ENCODE measurements at places on chromosomes 16 and 17. TPM values are rescaled to one million over a fixed set of nuclear protein-coding genes. Genes with fewer than 3 reads are reported as not detected.

- DNase-seq = no peak
These were observed 1.2 kb upstream of the WIPI1 start for GRCh38 chr17:68458260-68459036.

GRCh38 chr16:29809850-29810698 is 1.9 kb upstream of the PRRT2 start:
- no peak for DNase-seq

GRCh38 chr16:89300311-89300975 is 82.9 kb downstream of the ZNF778 start:
- DNase-seq = no peak

- no peak for DNase-seq
These were observed 3.2 kb downstream of the NDE1 start for GRCh38 chr16:15653227-15653626.

DNA sequence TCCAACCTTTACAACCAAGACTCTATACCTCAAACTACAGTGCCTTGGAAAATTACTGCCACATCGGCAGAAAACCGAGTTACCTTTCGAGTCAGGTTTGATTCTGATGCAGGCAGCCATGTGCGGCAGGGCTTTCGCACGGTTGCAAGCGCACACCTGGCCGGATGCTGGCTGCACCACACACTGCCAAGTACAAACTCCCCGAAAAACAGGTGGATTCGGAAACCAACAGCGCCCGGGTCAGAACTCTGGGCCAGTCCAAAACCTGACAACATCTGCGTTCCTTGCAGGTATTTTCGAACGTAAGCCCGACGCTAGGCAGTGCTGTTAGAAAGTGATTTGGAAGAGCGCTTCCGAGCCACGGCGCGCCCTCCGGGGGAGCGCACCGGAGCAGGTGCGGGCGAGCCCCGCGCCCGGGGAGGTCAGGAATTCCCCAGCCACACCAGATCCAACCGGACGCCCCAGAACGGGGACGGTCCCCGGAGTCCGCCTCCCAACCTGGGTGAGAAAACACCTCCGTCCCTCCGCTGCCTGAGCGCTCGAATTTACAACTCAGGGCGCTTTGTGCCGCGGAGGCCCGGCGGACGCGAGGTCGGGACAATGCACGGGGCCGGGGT is 1.2 kb downstream of the USP7 start:
- DNase-seq = no peak

DNA sequence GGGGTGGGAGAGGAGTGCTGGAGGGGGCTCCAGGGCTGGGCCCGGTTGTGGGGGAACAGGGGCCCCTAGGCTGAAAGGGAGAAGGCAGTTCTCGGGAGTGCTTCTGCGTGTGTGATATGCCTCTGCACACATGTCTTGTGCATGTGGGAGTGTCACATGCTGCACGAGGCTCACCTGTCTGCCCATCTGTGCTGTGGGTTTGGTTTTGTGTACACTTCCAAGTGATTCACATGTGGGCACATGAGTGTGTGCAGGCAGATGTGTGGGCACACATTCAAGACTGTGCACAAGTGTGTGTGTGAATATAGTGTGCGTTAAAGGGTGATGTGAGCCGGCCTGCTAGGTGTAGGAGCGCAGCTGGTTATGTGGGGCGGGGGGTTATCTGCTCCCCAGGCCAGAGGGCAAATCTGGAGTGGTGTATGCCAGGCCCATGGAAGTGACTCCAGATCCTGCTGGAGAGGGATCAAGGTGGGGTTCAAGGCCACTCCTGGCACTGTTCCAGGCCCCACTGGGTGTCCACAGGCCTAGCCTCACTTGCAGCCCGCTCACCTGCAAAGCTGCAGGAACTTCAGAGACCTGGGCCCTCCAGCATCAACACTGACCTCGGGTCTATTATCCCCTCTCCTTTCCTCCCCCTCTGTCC is 3.8 kb upstream of the BAHCC1 start:
- no peak for DNase-seq

DNA sequence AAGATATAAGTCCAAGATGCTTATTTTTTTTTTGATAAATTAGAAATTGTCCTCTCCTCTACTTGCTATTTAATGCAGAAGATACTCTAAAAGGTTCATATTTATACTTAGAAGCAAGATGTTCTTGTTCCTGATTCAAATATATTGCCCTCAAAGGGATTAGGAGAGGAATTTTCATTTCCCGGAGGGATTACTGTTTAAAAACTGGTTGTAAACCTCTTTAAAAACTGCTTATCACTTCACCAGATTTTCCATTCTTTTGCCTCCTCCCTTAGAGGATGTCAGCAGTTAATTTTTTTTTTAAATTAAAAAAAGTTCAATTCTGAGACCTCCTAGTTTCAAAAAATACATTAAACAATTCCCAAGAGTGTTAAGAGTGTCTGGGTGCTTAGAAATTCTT is 2.8 kb downstream of the TENT4B start:
- DNase-seq = no peak

- no peak for DNase-seq
These were observed 454.3 kb downstream of the HAPSTR1 start for GRCh38 chr16:9545522-9546437.

GRCh38 chr16:373020-373598 is 2.8 kb upstream of the MRPL28 start:
- no peak for DNase-seq

DNA sequence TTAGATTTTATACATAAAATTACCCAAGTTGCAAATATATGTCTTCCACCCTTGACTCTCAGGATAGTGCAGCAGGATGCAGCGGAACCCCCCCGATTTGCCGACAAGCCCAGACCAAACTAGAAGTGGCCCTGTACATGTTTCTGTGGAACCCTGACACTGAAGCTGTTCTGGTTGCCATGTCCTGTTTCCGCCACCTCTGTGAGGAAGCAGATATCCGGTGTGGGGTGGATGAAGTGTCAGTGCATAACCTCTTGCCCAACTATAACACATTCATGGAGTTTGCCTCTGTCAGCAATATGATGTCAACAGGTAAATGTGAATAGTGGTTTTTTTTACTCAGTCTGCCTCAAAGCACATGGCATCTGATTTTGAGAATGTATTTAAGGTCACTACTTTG is 70.7 kb downstream of the OMG start:
- DNase-seq = no peak

GRCh38 chr16:80197741-80198201 is 343.0 kb upstream of the DYNLRB2 start:
- no peak for DNase-seq

DNA sequence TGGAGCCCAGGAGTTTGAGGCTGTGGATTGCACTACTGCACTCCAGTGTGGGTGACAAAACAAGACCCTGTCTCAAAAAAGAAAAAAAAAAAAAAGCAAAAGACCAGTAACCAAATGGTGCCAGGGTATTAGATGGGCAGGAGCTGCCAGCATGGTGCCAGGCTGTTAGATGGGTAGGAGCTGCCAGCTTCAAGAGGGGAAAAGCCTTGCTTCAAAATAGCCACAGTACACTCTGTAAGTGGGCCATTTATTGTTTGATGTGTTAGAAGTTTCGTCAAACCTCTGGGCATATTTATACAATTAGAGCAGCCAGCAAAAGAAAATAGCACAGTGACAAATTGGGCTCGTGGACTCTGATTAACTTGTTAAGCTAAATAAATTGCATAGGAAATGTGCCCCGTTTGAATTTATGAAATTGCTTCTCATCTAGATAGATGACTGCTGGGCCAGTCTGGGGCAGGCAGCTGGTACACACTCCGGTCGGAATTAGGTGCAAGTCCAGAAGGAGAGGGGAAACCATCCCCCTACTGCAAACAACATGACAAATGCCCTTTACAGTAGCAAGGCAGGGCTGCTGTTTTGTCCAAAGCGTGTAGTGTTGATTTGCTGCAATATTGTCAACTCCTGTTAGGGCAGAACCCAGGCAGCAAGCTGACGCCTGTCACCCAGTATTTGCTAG is 126.3 kb upstream of the IRX3 start:
- DNase-seq = no peak

DNA sequence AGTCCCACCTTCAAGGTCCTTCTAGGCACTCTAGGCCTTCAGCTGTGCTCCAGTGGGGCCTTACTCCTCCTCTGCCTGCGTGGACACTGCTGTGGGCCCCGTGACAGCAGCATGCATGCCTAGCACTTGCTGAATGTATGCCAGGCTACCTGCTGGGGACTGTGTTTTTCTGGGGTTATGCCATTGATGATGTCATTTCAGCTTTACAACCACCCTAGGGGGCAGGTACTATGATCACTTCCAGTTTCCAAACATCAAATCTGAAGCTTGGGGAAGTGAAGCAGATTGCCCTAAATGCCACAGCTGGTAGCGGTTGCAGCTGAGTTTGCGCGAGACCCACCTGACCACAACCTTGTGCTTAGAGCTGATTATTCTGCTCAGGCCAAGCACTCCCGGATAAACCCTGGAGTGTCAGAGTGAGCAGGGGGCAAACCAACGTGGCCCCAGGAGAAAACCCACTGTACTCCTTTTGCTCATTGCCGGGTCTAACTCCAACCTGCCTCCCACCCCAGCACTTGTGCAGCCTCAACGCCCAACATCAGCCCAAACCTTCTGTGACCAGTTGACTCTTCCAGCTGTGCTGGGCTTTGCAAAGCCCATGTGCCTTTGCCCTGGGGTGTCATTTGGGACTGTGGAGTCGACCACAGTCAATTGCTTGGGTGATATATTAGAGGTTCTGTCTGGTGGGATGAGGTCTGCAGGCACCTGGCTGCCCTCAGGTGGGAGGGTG is 168.4 kb downstream of the ENGASE start:
- DNase-seq = no peak

- DNase-seq = peak; percentile 42
These were observed 24.9 kb upstream of the RFFL start for GRCh38 chr17:35088356-35088880.

GRCh38 chr16:57371494-57372371 is 557 bp upstream of the CX3CL1 start:
- DNase-seq = no peak

DNA sequence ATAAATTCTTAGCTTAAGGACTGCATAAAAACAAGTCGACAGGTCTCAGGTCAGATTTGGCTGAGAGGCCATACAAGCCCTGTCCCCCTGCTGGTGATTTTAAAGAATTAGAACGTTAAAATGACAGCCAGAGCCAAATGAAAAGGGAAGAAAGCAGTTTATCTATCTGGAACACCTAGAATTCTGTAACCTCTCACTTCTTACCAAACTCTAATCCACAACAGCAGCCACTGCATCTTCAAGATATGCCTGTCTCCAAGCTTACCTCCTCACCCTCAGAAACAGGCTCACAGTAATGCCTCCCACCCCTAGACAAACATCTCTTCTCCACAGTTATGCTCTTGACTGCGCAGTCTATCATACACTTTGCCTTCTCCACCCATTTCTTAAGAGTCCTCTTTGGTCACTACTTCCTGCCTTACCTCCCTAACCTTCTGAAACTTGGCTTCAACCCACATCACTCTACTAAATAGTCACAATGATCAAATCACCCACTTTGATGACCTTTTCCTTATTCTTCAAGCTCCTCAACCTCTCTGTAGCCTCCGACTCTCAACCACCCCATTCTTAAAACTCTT is 14.2 kb downstream of the ANKFY1 start:
- no peak for DNase-seq

- no peak for DNase-seq
These were observed 66.3 kb downstream of the CHD9 start for GRCh38 chr16:53121043-53121620.

DNA sequence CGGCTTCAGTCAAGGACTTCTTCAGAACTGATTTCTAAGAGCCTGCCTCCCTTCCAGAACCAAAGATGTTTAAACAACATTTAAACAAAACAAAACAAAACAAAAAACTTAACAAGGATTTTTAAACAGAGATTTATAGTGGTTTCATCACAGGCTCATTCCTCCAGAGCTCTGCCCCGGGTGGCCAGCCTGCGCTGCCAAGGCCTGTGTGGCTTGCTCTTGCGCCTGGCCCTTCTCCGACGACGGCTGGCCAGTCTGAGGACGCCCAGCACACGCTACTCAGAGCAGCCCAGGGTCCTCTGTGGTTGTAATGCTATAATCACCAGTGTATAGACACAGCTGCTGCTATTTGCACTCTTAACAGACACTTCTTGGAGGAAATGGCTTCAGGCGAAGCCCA is 307.2 kb upstream of the MYOCD start:
- no peak for DNase-seq

DNA sequence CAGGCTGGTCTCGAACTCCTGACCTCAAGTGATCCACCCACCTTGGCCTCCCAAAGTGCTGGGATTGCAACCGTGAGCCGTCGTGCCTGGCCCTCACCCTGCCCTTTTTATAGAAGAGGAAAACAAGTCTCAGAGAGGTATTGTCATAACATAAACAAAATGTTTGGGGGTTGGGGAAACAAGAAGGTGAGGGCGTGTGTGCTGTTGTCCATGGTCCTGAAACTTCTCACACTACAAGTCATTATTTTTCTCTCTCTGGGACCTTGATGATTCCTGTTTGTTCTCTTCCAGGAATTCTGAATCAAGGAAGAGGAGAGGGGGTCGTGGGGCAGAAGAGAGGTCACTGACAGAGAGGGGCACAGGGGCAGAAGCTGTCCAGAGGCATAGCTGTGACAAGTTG is 160.2 kb upstream of the LHX1 start:
- DNase-seq = no peak

- DNase-seq = no peak
These were observed 109.5 kb upstream of the CIBAR2 start for GRCh38 chr16:85221771-85222154.

- DNase-seq = no peak
These were observed 408 bp upstream of the KPNA2 start for GRCh38 chr17:68035131-68035522.

GRCh38 chr17:67624886-67625656 is 92.7 kb upstream of the NOL11 start:
- DNase-seq = no peak

DNA sequence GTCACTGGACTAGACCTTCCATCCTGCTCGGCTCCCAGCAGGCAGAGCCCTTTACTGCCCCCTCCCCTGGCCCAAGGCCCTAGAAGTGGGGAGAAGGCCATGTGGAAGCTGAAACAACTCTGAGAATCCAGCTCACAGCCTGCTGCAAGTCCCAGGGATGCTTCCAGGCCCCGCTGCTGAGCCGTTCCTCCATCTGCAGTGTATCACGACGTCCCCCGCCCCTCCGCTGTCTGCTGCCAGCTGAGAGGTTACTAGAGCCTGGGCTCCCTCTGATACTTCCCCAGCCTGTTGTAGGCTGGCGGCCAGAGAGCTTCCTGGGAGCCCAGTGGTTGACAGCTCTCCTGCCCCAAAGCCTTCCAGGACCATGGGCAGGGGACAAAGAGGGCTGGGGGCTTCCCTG is 118.2 kb downstream of the MGAT5B start:
- no peak for DNase-seq

GRCh38 chr16:15854061-15854460 is 2.8 kb downstream of the MYH11 start:
- no peak for DNase-seq

DNA sequence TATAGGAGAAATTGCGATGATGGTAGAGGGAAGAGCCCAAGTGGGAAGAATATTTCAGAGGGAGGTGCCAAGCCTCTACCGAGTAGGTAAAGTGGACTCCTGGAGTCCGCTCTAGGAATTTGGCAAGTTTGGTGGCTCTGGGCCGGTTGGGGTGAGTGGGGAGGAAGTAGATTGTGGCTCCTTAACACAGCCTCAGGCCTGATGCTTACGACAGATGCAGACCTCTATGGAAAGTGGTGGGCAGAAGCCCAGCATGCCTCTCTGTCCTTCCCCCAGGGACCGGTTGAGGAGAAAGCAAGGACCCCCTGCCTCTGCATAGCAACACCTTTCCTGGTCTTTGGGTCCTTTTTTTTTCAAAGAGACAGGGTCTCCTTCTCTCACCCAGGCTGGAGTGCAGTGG is 55.9 kb upstream of the SIAH1 start:
- DNase-seq = no peak

Gene MT3
- total RNA-seq = not detected

Gene HSF4
- 46.6 TPM for total RNA-seq

Gene ST6GALNAC1
- not detected for total RNA-seq

Gene KRTAP2-1
- total RNA-seq = not detected

Gene SCNN1G
- total RNA-seq = not detected

Gene RNU2-1
- total RNA-seq = 5,800 TPM

Gene ERCC4
- total RNA-seq = 10.4 TPM
